CD4-positive, alpha-beta T cell treated with Interleukin-6 for 4 hours (primary cell): ENCODE measurements at places on chromosomes 1 and 21.

GRCh38 chr1:61914823-61915482 lies 172.7 kb downstream of the PATJ start:
- DNase-seq: no peak

DNA sequence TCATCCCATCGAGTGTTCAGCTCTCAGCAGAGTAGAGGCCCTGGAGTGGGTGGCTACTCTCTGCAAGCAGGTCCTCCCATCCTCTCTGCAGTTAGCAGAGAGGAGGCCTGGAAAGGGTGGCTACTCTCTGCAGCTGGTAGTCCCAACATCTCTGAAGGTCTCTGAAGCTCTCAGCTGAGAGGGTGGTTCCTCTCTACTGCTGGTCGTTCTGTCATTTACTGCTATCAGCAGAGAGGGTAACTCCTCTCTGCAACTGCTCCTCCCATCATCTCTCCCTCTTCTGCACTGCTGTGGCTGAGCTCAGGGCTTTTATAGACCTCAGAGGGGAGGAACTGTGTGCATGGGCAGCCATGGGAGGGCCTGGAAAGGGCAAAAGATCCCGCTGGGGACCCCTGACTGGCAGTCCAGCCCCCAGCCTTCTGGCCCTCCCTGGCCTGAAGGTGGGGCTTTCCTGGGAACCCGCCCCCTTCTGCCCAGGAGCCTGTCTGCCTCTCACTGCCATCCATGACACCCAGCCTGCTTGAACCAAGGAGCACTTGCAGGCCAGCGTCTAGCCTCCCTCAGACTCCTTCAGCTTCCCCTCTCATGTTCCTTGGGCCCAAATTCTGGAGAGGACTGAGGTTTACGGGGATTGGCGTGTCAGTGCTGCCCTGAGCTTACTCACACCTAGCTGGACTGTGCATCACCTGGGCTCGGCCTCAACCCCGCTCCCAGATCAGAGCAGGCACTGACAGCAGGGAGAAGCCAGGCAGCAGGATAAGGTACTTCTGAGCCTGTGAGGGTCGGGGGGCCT lies 898.3 kb upstream of the NEGR1 start:
- no peak for DNase-seq

- no peak for DNase-seq
These were observed 52.0 kb upstream of the LYPLAL1 start for GRCh38 chr1:219121679-219122078.

DNA sequence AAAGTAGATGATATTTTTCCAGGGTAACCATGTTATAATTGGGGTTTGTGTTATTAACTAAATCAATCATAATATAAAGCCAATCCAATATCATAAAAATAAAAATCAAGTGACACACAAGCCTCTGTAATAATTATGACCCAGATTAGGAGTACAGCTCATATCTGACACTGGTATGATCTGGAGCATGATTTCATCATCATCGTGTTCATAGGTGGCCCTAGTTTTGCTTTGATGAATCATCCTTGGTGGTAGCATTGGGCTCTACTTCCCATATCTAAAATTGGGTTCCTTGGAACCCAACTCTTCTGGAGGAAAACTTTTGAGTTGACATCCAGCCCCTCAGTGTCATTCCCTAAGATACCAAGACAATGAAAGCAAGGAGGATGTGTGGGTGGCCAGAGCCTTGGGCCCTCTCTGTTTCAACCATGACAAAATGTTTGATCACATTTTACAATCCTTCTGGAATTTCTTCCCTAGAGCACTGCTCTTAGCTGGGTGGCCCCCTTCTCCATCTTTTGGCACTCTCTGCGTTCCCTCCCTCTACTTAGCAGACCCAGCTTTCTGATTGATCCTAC lies 37.0 kb upstream of the ENAH start:
- DNase-seq: no peak
